ENCODE measurements at places on chromosomes 6 and 20. TPM values are rescaled to one million over a fixed set of nuclear protein-coding genes. Genes with fewer than 3 reads are reported as not detected.

RPS6KA2 gene
- 11.7 TPM for total RNA-seq

SLC17A1 gene
- total RNA-seq, result not detected

BANF2 gene
- not detected for total RNA-seq

OR2H2 gene
- total RNA-seq, result not detected

FAM120B gene
- total RNA-seq, result 19.2 TPM

PTK7 gene
- 121 TPM for total RNA-seq

MYL9 gene
- 10.3 TPM for total RNA-seq

MAN1A1 gene
- total RNA-seq, result 57.9 TPM

LTB gene
- 1.6 TPM for total RNA-seq

FAM184A gene
- 3.7 TPM for total RNA-seq

VSX1 gene
- 0.10 TPM for total RNA-seq

MOXD1 gene
- 15.6 TPM for total RNA-seq

SNAI1 gene
- total RNA-seq, result 0.59 TPM

PNLDC1 gene
- 0.30 TPM for total RNA-seq

Measured in skin of body (tissue), 3 donors.